ENCODE measurements at places on chromosomes 3 and 15.

DNA sequence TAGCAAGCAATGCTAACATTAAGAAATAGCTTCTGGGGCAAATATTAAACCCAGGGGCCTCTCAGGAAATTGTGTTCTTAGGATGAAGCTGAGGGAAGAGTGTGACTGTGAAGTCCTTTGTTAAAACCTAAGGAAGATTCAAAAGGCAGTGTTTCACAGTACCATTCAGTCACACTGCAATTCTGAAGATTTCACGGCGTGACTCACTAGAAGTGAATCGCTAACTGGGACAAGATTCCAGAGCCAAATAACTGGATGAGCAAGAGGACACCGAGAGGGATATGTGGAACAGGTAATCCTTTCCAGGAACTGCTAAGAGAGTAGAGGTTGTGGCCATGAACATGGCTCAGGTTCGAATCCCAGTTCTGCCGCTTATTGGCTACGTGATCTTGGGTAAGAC lies 61.8 kb upstream of the SMAD3 start:
- DNase-seq, result no peak

GRCh38 chr3:172367205-172368105 lies 80.8 kb downstream of the GHSR start:
- no peak for DNase-seq

GRCh38 chr3:55721716-55722484 lies 234.8 kb upstream of the WNT5A start:
- DNase-seq, result no peak

- DNase-seq, result no peak
Observed at GRCh38 chr15:56528136-56528535, 63.2 kb upstream of the MNS1 start.

DNA sequence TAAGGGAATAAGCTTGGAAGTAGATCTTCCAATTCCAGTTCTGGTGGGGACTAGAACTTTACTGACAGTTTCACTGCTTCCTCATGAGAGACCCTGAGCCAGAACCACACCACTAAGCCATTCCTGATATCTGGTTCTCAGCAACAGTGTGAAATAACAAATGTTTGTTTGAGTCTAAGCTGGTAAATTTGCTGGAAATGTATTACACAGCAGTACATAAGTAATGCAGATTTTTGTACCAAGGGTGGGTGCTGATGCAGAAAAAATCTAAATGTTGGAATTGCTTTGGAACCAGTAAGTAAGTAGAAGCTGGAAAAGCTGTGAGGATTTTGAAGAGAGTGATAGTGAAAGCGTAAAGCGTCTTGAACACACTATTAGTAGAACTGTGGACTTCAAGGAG lies 14.4 kb upstream of the AKAP13 start:
- no peak for DNase-seq

DNA sequence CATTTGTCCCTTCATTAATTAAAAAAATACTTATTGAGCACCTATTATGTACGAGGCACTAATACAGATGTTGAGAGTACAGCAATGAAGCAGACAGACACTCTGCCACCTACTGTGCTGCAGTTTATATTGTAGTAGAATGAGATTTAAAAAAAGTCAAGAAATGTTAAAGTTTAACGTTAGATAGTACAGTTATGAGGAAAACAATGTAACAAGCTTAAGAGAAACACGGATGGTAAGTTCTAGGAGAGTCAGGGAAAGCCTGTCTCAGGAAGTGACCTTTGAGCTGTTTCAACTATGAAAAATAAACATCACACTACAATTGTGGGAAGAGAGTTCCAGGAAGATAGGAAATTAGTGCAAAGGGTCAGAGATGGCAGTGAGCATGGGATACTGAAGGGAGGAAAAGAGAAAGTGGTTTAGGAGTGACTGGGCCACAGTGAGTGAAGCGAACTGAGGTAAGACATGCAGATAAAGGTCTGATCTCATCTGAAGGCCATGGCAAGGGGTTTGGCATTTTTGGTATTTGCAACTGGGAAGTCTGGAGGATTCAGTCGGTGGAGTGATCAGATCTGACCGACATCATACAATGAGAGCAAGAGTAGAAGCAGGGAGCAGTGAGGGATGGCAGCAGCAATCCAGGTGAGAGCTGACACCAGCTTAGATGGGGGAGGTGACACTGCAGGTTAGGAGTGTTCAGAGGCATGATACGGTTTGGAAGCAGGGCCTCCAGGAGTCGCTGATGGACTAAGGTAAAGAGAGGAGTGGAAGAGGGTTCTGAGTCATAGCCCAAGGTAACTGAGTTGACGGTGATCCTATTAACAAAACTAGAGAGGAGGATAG lies 28.5 kb downstream of the PLSCR4 start:
- DNase-seq, result no peak

GRCh38 chr3:137988152-137988551 lies 21.8 kb upstream of the CLDN18 start:
- DNase-seq, result no peak

DNA sequence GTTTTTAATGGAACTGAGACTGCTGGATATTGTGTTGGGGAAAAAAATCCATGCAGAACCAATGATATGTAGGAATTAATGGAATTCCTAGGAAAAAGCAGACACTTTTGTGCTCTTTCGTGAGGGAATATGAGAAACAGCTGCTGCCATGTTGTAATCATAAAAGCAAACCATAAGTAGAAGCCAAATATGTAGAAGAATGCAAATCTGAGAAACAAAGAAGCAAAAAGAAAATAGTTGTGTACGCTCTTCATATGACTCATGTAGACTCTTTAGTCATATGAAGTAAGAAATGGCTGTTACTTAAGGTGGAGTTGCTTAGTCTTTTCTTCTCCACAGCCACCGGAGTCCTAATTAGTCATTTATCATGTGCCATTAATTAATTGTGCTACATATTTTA lies 298.6 kb upstream of the ZNF717 start:
- no peak for DNase-seq

- no peak for DNase-seq
Observed at GRCh38 chr15:23467110-23467600, 20.1 kb upstream of the GOLGA6L2 start.

DNA sequence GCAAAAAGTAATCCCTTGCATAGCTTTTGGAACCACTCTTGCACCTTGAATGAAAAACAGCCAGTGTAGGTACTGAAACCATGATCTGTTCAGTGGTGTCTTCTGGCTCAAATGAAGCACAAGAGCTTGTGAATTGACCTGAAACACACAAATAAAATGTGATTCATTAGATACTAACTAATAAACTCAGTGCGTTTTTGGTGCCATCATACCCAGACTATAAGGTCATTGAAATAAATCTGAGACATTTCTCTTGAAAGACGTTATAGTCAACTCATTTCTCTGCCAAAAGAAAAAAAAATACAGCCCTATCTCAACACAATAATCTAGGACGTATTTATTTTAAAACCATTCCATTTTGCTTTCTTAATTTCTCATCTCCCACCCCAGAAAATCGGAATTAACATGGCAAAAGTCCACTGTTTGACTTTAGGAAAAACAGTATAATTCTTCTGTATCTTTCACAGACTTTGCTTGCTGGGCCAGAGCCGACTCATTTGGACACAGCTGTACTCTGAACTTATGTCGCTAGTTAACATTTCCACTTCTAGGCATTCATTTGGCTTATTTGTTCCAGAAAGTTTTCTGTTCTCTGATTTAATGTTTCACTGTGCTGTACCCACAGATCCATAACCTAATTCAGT lies 284.9 kb upstream of the TBL1XR1 start:
- DNase-seq, result no peak

GRCh38 chr3:30597131-30597768 lies 9.2 kb upstream of the TGFBR2 start:
- no peak for DNase-seq

GRCh38 chr3:29466442-29466841 lies 185.6 kb downstream of the RBMS3 start:
- no peak for DNase-seq

DNA sequence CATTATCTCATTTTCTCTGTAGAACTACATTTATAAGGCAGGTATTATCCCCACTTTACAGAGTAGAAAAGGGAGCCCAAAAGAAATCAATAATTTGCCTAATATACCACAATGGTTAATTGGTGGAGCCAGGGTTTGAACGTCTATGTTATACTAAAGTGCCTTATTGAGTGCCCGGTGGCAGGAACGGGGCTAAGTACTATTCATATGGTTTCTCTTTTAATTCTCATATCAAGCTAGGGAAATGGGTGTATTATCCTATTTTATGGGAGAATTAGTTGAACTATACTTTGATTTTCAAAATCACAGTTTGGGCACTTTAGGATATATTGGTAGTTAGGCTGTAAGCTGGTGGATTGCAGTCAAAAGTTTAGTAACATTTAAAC lies 1.5 kb downstream of the CEP97 start:
- DNase-seq, result no peak

DNA sequence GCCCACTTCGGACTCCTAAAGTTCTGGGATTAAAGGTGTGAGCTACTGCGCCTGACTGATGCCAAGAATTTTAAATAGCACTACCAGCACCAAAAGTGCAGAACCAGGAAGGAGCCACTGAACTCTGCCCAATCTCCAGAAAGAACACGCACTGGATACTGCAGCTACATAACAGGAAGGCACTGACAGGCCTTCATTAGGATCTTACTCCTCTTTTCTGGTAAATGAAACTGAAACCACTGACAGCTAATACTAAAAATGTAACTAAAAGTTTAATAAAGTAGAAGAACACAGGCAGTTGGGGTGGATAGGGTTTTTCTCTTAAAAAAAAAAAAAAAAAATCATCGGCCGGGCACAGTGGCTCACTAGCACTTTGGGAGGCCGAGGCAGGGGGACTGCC lies 74.1 kb upstream of the CHRM5 start:
- DNase-seq, result no peak

- DNase-seq, result no peak
Observed at GRCh38 chr15:81981908-81982307, 63.9 kb downstream of the MEX3B start.

GRCh38 chr3:179503640-179504039 lies 52.4 kb upstream of the GNB4 start:
- no peak for DNase-seq
